A172 (cell line): ENCODE measurements at places on chromosomes 11 and 22. TPM values are rescaled to one million over a fixed set of nuclear protein-coding genes. Genes with fewer than 3 reads are reported as not detected.

DNA sequence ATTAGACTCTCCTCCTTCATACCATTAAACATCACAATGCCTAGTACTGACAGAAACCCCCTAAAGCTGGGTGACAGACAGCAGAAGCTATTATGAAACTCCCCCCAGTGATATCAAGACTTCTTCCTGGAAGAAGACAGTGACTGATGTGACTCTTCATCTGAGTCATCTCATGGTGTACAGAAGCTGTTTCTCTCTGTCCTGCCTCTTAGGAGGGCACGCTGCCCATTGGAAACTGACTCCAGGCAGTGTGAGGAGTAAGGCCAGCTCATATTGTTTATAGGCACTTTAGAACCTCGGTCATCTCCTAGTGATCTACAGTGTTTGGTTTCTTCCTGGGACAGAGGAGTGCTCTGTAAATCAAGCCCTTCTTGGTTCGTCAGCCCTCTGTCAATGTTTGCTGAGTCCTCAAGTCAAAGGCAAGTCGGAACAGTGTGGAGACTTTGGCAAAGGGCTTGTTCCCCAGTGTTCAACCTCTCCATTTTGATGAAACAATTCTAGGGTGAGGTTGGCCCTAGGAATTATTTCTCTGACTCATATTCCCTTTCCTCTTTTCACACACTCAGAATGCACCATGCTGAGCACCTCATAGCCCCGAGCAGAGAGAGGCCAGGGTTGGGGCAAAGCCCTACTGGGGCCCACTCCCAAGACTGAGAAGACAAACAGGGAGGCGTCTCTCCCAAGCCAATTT lies 172.5 kb upstream of the TMEM45B start:
- peak; percentile 55 for DNase-seq

- peak; percentile 3 for DNase-seq
These were observed 14.1 kb downstream of the AASDHPPT start for GRCh38 chr11:106091480-106092123.

GRCh38 chr11:104781719-104782376 lies 116.4 kb downstream of the CASP12 start:
- DNase-seq, result no peak

- DNase-seq, result no peak
These were observed 10.0 kb upstream of the TMEM191C start for GRCh38 chr22:21457023-21457787.

- no peak for DNase-seq
These were observed 53.4 kb upstream of the SCUBE2 start for GRCh38 chr11:9144828-9145227.

- DNase-seq, result peak; percentile 99
These were observed 153.4 kb downstream of the CCDC34 start for GRCh38 chr11:27209562-27210005.

GRCh38 chr11:100515087-100515486 lies 172.0 kb upstream of the ARHGAP42 start:
- DNase-seq, result peak; percentile 50

- DNase-seq, result no peak
These were observed 51.4 kb downstream of the ZBTB44 start for GRCh38 chr11:130263351-130263750.

DNA sequence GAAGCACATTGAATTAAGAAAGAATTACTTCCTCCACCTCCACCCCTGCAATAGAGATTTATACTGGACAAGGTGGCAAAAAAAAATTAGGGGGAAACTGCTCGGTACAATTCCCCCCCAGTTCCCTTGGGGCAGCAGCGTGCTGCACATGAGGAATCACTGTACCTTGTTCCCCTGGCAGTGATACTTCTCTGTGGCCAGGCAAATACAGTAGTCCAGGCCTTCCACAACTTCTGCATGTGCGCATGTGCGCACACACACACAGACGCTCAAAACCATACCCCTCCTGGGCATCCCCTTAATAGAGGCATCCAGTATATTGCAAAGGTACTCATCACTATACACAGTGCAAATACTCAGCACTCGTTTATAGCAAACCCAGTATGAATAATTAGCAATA lies 68.9 kb downstream of the ARFGAP2 start:
- DNase-seq, result no peak

DNA sequence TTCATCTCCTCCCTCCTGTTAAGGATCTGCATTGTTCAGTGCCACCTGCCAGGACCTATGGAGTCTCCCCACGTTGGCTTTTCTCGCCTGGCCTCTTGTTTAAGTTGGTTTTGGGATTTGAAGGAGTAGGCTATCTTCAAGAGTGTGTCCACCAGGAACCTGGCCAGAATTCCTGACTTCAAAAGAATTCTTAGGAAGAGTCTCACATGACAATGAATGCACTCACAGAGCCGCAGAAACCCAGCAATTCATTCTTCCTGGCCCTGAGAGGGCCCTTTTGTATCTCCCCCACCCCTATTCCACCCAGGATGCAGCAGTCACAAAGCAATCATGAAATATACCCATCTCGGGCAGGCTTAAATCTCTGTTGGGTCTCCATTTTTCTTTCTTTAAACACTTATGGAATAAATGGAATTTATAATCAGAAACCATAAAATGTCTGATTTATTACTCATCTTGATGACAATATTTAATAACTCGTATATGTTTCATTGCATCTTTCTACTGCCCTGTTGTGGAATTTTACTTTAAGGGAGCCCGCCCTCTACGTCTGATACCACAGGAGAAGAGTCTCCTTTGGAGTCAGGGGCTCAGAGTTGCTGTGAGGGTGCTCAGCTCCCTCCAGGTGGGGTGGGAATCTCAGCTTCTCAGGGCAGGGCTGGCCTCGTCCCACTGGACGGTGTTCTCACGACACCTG lies 507.0 kb downstream of the NTM start:
- no peak for DNase-seq

OR8A1 gene
- not detected in 2 replicates for total RNA-seq

OR5B21 gene
- total RNA-seq, result not detected in 2 replicates

CCDC34 gene
- total RNA-seq, result 35.8 and 44.8 TPM in 2 replicates

OR52E6 gene
- total RNA-seq, result not detected in 2 replicates

TBX10 gene
- total RNA-seq, result not detected in 2 replicates

KRTAP5-8 gene
- not detected in 2 replicates for total RNA-seq

DGCR2 gene
- 15.6 and 22.8 TPM in 2 replicates for total RNA-seq

TSGA10IP gene
- total RNA-seq, result not detected in 2 replicates

LMO2 gene
- total RNA-seq, result 0.65 and 0.98 TPM in 2 replicates

MUC2 gene
- total RNA-seq, result not detected in 2 replicates

RAB3IL1 gene
- total RNA-seq, result 2.4 and 8.5 TPM in 2 replicates

FAM111B gene
- 26.7 and 31.4 TPM in 2 replicates for total RNA-seq
